Retina (tissue), 1 donor: ENCODE measurements at places on chromosomes 2 and 18.

DNA sequence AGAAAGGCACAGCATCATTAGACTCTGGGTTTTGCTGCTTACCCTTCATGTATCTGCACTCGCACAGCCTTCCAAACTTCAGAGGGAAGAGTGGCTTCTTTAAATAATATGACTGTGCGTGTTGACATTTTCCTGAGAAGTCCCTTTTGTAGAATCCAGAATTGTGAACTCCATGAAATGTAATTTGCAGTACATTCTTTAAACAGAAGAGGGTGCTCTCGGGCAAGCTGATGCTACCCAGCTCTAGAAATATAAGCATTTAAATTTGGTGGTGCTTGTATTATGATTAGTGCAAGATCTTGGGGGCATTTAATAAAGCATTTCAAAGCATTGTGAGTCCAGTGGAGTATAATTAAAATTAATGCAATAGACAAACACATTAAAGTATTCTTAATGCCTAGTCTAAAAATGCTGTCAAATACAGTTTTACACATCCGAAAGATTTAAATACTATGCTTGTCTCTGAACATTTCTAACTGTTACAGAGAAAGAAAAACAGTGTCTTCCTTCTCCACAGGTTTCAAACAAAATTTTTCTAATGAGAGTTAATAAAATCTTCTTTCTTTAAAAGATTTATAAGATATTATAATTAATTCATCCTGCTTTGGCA, 17.3 kb upstream of the GTF2A1L start:
- DNase-seq, result peak; percentile 61

DNA sequence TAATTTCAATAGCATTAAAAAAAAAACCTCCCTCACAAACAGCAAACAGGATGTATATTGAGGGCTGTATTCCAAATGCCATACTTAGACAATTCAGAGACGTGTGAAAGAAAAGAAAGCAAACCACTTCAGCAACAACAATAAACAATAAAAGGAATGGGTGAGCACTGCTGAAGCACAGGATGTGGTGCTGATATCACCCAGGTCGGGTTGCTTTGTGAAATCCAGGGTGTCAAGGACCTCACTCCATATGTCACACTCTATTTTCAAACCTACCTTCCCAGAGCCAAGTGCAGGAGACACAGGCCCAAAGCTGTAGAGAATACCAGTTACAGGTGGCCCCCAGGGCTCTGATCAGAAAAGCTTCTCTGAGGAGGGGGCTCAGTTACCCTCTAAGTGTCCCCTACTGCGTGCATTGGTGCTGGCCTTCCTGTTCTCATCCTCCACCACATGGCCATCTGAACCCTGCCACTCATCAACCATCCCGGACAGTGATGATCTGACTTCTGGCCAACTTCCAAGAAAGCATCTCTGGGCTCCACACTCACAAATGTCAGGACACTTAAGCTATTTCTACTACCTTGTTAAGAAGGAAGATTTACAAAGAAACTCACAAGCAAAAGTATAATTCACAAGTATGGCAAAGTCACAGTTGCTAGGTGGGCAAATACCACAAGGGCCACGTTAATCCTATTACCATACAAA, 363.0 kb downstream of the SS18 start:
- DNase-seq, result no peak

DNA sequence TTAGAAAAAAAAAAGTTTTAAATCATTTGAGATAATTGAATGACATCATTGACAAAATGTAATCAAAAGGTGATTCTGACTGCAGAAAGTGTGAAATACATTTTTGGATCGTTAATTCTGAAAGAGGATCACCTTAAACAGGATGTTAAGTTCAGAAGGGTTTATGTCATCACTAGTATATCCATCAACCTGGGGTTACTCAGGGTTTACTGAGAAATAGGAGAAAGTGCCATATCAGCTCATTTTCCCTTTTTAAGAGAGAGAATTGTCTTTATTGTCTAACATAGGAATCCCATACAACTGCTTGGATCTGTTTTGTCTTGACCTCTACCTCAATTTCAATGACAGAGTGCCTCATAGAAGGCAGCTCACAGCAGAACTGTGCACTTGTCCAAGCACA, 466.1 kb upstream of the LINC00305 start:
- no peak for DNase-seq

DNA sequence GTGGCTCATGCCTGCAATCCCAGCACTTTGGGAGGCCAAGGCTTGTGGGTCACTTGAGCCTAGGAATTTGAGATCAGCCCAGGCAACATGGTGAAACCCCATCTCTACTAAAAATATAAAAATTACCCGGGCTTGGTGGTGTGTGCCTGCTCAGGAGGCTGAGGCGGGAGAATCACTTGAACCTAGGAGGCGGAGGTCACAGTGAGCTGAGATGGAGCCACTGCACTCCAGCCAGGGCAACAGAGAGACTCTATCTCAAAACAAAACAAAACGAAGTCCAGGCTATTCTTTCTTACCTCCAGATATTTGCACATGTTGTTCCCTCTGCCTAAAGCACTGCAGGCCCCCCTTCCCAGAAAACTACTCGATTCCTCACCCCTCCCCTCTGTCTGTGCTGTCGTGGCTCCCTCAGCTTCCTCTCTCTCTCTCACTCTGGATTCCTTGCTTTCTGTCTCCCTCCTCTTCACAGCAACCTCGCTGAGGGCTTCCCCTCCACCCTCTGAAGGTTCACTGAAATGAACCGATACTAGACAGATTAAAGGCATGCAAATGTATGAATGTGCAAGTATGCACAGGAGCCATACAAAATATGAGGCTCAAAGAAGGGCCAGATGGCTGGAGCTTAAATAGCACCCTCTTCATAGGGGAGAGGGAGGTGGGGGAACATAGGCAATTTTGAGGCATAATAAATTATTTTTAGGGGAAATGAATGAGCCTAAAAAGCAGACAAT, 18.5 kb downstream of the TMEM177 start:
- DNase-seq, result no peak

DNA sequence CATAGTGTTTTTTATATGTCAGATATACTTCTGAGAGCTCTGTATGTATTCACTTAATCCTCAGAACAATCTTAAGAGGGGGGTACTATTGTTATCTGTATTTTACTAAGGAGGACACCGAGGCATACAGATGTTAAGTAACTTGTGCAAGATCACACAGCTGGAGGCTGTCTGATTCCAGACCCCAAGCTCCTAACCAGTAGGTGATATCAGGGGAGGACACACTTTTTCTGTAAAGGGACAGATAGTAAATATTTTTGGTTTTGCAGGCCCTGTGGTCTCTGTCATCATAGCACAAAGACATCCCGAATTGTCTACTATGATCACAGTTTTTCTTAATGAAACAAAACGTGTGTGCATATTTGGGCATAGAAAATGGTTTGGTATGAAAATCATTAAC, 143.7 kb downstream of the LAMA3 start:
- DNase-seq, result no peak

DNA sequence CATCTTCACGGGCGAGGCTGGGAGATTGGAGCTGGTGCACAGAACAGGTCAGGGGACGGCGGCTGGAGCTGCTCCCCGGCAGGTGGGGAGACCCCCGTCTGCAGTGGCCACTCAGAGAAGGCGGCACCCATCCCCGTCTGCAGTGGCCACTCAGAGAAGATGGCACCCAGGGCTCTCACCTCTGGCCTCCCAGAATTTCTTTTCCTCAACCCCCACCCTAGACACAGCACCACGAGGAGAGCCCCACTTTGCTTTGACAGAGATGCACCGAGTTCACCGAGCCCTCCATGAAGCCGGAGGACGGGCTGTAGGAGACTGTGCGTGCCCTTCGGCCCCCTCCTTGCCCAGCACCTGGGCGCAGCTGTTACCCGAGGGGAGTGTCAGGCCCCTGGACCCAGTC, 201.6 kb upstream of the SALL3 start:
- DNase-seq, result no peak

DNA sequence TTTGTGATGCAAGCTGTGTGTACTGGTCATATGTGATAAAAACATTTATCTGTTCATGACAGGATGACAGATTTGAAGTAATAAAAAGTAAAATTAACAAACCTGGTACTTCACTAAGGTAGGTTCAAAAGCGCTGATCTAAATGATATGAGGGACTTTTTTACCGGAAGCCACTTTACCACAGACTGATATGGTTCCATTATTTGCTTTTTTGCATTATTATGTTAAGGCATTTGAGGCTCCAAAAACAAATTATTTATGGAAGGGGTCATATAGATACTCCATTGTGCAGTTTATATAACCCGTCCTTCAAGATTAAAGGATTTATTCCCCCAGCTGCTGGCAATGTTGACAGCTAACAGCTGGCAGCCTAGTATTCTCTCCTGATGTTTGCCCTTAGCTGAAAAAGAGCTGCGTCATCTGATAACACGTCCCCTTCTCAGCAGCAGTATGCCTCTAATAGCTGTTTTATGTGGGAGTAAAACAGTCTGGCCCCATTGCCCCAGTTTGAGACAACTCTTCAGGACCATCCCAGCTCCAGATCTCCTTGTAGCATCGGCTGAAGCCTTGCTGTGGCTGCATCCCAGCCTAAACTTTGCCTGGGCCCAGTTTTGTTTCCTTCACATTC, 84.8 kb upstream of the XIRP2 start:
- no peak for DNase-seq

DNA sequence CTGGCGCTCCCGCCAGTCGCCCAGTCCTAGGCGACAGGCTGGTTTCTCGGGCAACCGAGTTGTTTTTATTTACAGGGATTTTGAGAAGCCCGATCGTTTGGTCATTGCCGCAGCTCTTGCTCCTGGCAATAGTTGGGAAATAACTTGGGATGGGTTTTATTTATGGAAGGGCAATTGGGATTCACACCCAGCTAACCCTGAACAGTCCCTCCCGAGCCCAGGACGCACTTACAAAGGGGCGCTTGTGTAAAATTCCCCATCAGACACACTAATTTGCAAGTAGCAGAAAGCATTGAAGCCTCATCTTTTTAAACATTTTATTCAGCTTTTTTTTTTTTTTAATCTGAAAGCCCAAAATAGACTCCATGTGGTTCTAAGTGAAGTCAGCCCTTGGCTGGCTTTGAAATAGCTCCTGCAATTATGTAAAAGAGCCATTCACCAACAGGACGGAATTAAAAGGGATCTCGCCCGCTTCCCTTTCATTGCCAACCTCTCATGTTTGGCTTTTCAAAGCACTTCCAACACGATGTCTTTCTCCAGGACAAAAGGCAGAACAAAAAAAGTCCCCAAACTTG, 3.6 kb upstream of the GBX2 start:
- DNase-seq, result peak; percentile 68

DNA sequence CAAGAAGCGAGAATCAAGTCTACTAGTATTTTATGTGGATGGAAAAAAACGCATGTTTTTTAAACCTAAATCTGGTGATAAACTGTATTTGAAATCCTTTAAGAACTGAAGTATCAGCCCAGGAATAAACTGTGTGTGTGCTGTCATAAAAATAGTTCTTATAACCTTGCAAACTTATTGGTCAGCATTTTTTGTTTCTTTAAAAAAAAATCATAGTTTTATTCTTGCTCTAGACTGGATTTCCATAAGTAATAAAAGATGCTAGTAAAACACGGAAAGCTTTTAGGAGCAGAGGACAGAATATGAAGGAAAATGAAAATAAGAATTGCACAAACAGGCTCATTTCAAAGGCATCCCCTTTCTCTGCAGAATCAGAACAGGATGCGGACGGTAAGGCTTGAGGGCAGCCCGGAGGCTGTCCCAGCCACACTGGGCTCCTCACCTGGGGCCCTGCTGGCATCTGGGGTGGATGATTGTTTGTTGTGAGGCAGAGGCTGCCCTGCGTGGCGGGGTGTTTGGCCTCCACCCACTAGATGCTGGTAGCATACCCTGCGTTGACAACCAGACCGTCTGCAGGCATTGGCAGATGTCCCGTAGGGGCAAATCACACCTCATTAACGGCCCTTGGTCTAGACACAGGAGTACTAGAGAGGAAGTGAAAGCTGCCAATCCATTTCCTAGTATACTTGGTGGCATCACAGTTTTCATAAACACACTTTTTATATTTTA, 52.5 kb downstream of the MBP start:
- DNase-seq, result no peak

- no peak for DNase-seq
Measured at GRCh38 chr2:4499316-4500030, 796.1 kb downstream of the DCDC2C start.

DNA sequence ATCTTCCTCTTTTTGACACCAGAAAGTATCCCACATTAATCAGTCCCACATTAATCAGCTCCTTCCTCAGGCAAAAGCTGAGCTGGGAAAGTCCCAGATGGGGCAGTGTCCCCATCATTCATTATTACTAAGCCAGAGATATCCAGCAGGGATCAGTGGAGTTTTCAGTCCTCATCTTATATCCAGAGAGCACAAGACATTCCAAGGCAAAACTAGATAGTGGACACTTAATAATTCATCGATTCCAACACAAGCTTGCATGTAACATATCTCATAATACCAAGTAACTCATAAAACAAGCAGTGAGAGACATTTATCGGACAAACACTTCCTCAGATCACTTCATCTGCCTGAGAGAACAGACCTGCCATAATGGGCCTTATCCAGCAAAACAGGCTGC, 53.1 kb downstream of the MCFD2 start:
- DNase-seq, result no peak

- DNase-seq, result no peak
Measured at GRCh38 chr2:108189316-108189715, 50.5 kb upstream of the SULT1C3 start.

GRCh38 chr2:218129458-218130135, 3.8 kb downstream of the CXCR2 start:
- no peak for DNase-seq

GRCh38 chr2:203690117-203690431, 16.4 kb upstream of the CD28 start:
- DNase-seq, result no peak
